ENCODE measurements at places on chromosomes 6 and 20.

DNA sequence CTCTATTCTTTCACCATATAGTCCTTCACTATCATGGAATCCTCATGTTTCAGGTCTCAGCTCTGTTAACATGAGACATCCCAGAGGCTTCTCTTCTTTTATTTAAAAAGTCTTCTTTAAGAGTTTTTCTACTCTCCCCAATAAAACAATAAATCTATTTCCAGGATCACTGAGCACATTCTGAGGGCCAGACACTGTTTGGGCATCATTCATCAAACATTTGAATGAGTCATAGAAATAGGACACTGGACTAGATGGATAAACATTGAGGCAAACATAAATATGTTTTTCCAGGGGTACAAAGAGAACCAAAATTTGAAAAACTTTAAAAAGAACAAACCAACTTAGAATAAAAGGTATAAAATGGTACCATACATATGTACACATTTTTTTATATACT is 554.4 kb downstream of the KIF16B start:
- DNase-seq, result no peak

DNA sequence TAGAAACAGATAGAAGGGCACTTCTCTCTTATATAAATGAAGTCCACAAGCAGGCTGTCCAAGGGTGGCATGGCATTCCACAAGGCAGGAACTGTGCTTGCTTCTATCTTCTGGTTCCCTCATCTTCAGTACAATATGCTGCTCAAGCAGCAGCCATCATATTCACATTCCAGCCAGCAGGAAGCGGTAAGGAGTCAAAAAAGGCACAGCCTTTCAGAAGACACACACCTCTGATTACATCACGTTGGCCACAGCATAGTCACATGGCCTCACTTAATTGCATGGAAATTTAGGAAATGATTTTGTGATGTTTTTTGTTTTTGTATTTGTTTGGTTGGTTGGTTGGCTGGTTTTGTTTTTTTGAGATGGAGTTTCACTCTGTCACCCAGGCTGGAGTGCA is 19.0 kb downstream of the REM1 start:
- DNase-seq, result no peak

GRCh38 chr6:83193747-83194566 is 800 bp downstream of the RWDD2A start:
- DNase-seq, result no peak

DNA sequence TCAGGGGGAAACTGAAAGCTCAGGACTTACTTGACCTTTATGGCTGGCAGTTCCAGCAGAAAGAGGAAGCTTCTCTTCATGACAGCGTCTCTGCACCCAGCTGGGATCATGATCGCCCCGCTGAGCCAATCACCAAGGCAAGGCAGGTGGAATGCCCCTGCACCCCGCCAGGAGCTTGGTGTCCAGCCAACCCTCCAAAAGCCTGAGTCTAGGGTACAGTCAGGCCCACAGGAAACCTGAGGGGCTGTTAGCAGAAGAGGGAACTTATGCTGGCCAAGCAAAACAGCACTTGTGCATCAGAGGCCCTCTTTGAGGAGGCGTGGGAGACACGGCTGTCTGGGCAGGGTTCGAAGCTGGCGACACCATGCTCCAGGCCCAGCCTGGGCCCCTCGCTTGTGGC is 188.3 kb upstream of the GMDS start:
- no peak for DNase-seq

DNA sequence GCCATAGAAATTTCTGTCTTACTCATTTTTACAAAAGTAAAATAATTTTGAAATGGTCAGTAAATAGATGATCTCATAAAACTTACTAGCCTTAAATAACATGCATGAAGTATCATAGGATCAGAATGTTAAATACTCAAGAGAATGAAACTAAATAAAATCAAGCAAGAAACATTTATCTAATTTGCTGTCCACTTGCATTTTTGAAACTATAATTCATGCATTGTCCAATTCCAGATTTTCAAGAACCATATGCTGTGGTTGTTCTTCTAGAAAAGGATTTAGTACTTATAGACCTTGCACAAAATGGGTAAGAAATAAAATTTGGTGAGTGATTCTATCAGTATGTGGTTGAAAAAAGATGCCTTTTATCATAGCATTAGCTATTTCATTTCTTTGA is 107.0 kb downstream of the STXBP5 start:
- DNase-seq, result no peak

DNA sequence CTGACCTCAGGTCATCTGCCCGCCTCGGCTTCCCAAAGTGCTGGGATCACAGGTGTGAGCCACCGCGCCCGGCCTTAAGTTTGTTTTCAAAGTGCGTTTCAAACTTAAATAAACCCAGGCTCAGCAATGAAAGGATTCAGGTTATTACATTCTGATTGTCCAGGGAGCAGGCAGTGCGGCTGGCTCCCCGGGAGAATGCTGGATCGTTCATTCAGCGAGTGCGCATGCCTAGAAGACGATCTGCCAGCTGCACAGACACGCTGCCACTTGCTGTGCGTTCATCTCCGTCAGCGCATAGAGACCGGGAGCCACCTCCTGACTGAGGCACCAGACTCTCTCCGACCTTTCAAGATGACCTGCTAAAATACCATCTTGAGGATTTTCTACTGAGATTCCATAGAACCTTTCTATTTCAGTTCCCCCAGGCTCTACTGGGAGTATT is 163.9 kb upstream of the ZNF217 start:
- no peak for DNase-seq

DNA sequence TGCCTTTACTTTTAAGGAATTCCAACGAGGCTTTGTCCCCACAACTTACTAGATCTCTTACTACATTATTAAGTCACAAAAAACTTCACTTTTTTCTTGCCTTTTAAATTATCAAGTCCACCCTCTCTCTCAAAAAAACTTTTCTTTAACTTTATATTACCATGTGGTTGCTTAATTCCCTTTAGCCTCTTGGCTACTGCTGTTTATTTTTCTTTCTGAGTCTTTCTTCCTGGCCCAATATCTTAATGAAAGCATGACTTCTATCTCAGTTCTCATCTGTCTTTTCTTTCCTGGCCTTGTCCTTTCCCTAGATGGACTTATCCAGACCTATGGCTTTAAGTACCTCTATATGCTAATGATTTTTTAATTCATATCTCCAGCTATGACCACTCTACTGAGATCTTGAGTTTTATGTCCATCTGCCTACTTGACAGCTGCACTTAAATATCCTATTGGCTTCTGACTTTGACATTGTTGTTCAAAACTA is 710.5 kb downstream of the RFPL4B start:
- DNase-seq, result no peak

DNA sequence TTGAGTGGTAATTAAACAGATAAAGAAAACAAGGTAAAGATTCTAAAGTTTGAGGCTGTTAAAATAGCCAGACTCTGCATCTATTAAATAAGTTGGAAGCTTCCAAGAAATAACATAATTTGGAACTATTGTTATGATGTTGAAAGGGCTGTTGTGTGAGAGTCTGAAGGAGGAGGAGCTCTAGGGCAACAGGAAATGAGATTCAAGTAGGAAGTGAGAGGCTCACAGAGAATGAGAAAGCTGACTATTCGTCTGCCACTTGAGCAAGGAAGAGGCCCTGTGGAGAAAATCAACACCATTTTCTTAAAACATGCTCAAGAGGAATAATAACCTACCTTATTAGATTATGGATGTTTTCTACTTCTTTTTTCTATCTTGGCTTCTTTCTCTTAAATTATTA is 185.2 kb downstream of the SLC24A3 start:
- DNase-seq, result no peak

DNA sequence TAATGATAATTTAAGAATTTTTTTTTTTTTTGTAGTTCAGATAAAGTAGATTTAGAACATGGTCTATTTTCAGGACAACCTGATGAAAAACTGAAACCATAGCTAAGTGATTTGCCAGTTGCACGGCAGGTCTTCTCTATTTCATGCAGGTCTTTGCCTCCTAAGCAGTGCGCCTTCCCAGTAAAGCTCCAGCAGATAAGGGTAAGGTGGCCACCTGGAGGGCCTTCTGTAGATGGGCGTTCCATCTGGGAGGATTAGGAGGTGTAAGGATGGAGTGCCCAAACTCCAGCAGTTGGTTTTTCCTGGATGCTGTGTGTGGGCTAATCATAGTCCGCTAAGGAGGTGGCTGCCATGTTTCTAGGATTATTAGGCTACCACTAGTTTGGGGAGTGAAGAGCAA is 107.1 kb downstream of the ARID1B start:
- no peak for DNase-seq

GRCh38 chr6:219641-220198 is 72.6 kb upstream of the DUSP22 start:
- no peak for DNase-seq

Data from activated CD4-positive, CD25-positive, alpha-beta regulatory T cell (primary cell).